HT1080 (cell line): ENCODE measurements at places on chromosomes 5 and 9. TPM values are rescaled to one million over a fixed set of nuclear protein-coding genes. Genes with fewer than 3 reads are reported as not detected.

Gene PPP3R2
- not detected in 2 replicates for total RNA-seq

Gene DNAH5
- total RNA-seq: 0.16 and 0.50 TPM in 2 replicates

Gene PCDHGA8
- 0.17 and 0.61 TPM in 2 replicates for total RNA-seq

Gene BTNL3
- not detected in 2 replicates for total RNA-seq

Gene TMEM232
- 0.27 and 0.77 TPM in 2 replicates for total RNA-seq

DNA sequence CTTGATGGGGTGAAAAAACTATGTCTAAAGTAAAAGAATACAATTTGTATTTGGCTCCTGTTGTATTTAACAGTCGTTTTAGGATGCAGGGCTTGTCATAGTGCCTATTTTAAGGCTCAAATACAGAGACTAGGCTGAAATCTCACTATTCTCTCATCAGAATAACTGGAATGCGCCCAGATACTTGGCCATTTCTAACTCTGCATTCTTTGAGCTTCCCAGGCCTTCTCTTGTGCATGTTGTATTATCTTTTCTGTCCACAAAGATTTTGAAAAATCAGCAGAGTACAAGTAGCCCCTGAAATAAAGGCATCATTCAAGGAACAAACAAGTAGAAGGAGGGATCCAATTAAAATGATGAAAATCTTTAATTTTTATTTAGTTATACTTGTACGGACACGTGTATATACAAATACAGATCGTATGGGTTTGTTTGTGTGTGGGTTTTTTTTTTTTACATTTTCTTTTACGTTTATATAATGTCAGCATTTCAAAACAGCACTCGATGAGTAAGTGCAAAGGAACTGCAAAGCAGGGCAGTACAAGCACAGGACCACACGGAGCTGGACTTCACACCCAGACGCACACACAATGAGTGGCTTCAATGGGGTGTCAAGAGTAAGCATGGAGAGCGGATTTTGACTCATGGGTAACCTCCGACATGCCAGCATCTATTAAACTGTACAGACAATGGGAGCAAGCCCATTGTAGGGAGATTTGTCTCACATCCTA is 294.0 kb downstream of the EFNA5 start:
- DNase-seq: no peak

DNA sequence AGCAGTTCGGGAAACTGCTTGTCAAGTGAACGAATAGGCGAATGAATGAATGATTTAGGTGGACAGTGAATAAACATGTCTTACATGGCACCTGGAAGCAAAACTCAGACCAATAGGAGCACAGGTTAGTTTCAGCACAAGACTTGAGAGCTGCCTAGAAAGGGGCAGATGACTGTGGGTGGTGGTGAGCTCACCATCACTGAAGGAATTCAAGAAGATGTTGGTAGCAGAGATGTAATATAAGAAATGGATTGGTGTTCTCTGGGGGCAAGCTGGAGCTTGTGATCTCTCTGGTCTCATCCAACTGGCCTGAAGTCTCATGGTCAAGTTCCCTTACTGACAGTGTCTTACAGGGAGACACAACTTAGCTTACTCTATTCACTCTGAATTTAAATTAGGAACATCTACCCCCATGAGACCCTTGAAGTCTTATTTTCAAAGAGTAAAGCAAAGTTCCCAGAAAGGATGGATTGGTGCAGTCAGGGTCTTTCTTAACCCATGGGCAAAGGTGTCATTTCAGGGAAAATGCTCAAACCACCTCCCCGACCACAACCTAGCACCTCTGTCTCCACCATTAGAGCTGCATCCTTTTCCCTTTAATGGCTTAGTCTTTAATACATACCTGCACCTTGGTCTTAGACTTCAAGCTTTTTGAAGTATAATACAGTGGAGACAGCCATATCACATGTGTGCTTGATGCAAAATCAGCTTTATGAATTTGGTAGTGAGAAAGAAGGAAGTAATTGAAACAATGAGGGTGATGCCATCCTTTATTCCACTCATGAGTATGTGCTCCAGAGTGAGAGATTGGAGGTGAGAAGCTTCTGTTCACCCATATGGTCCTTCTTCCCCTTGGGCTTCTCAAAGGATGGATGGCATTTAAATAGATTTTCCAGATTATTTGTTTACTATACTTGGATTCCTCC is 5.1 kb downstream of the LCP2 start:
- DNase-seq: no peak

DNA sequence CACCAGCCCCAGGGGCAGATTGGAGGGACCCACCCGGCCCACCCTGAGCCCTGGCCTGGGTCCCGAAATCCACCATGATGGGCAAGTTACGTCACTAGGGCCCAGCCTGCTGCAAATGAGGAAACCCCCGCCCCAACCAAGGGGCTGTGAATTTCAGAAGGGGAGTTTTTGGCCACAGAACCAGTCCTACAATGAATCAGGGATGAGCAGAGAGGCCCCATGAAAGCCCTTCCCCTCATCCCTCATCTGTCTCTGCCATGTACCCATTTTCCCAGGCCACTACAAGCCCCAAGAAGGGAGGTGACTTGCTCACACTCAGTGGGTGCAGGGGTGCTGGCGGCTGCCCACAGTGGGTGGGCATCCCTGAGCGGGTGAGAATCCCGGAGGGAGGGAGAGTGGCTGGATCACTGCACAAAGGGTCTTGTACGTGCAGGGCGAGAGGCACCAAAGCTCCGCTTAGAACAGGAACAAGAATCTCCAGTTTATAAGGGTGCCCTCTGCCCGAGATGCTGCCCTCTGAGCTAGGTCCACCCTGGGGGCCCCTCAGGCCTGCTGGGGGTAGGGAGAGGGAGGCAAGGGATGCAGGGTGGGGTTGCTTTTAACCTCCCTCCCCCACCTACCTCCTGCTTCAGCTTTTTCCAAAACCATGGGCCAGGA is 10.4 kb upstream of the TCF7 start:
- DNase-seq: no peak

GRCh38 chr5:60649288-60649917 is 50.6 kb downstream of the DEPDC1B start:
- DNase-seq: peak; percentile 20

DNA sequence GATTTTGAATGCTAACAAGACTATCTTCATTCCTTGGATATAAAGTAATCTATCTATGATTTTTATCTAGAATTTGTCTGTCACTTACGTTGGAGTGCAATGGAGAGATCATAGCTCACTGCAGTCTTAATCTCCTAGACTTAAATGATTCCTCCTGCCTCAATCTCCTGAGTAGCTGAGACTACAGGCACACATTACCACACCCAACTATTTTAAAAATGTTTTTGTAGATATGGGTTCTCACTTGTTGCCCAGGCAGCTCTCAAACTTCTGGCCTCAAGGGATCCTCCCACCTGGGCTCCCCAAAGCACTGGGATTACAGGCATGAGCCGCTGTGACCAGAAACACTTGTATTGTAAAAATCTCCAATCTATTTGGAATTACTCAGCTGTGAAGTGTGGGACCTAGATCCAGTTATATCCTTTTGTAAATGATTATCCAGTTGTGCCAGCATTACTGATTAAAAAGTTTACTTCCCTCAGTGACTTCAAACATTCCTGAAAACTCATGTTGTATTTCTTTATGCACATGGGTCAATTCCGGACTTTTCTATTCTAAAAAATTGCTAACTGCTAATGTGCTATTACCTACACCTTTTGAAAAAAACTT is 1793.8 kb upstream of the WWC1 start:
- no peak for DNase-seq

DNA sequence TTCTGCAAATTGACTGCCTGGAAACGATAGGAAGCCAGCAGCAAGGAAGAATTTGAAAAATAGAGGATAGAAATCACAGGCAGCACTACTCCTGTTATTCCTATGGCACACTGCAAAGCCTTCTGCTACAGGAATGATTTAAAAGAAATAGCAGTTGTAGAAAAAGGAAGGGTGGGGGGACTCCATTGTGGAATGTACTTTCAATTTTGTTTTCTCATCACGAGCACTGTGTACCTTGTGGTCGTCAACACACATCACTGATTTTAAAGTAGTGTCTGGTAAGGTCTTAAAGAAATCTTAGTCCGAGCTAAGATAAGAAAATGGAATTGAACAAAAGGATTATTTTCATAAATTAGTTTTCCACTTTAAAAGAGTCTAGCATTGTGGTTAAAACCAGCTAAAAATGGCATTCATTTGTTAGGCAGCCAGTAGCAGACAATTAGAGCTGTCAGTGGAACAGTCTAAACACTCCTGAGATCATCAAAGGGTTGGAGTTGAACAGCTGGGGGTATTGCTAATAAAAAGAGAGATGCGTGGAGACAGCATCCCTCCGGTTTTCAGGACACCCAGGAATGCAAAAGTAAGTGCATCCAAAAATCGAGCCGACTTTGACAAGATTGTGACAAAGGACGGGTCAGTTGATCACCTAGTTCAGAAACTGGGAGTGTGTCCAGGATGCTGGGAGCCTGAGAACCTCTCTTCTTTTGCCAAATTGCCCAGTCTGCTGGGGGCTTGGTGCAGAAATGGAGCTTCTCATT is 97.8 kb upstream of the WWC1 start:
- no peak for DNase-seq
